MCF 10A (cell line): ENCODE measurements at places on chromosomes 4 and X. TPM values are rescaled to one million over a fixed set of nuclear protein-coding genes. Genes with fewer than 3 reads are reported as not detected.

DNA sequence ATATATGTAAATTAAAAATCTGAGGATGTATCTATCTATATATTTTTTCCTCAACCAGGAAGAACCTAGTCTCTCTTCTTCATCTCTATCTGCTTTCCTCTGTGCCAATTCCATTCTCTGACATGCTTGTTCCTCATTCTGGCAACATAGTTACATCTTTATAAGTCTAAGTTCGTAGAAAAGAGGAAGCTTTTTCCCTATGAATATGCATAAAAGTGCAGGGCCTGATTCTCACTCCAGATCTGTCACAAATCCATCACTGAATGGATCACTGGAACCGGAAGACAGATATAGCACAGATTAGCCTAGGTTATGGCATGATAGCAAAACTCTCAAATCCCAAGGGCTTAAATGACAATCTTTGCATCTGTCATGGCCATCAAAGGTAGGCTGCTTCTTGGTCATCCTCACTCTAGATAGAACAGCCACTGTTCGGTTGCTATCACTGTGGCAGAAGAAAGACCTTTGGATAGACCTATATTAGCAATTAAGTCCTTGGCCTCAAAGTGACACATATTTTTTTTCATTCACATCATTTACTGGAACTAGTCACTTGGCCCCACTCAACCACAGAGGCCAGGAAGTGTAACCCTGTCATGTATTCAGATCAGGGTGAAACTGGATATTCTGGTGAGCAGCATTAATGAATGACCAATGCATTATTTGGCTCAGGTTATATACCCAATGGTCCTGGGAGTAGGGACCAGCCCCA is 22.2 kb downstream of the DTHD1 start:
- no peak for DNase-seq
- H3K27me3 ChIP-seq: no peaks in the 10 kb centered on the region
- H3K27ac ChIP-seq: no peak overlapping the region
- H3K4me3 ChIP-seq: no peak overlapping the region

Gene OTUD6A
- not detected in 2 replicates for total RNA-seq

GRCh38 chr4:141121101-141121500 is 12.2 kb downstream of the RNF150 start:
- H3K4me1 ChIP-seq: no peaks in the 10 kb centered on the region
- no peak overlapping the region for H3K4me3 ChIP-seq
- H3K27ac ChIP-seq: no peak overlapping the region
- DNase-seq: no peak
- H3K36me3 ChIP-seq: no peaks in the 10 kb centered on the region
- no peaks in the 10 kb centered on the region for H3K27me3 ChIP-seq

DNA sequence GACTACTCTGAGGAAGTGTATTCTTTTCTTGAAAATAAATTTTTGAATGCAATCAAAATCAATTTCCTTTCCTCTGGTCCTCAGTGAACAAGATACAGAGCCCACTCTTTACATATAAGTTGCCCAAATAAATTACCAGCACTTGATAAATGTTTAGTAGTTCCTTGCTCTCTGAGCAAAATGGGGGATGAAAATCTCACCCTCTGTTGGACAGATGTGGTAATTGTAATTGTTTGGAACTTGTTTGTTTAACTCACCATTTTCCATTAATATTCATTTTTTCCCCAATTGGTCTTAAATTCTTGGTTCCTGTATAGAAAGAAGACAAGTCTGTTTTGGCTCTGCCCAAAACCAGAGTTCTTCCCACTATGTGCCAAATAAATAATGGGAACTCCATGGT is 146.3 kb downstream of the LDB2 start:
- no peaks in the 10 kb centered on the region for H3K36me3 ChIP-seq
- no peak overlapping the region for H3K27ac ChIP-seq
- H3K27me3 ChIP-seq: peaks cover 45% of the 10 kb centered on the region
- peak; percentile 17 for DNase-seq
- no peak overlapping the region for H3K4me3 ChIP-seq
- peaks cover 3% of the 10 kb centered on the region for H3K4me1 ChIP-seq

- no peaks in the 10 kb centered on the region for H3K27me3 ChIP-seq
- H3K27ac ChIP-seq: no peak overlapping the region
- no peak for DNase-seq
- H3K4me3 ChIP-seq: no peak overlapping the region
These were observed 247.4 kb upstream of the CTSO start for GRCh38 chr4:156201050-156201449.

DNA sequence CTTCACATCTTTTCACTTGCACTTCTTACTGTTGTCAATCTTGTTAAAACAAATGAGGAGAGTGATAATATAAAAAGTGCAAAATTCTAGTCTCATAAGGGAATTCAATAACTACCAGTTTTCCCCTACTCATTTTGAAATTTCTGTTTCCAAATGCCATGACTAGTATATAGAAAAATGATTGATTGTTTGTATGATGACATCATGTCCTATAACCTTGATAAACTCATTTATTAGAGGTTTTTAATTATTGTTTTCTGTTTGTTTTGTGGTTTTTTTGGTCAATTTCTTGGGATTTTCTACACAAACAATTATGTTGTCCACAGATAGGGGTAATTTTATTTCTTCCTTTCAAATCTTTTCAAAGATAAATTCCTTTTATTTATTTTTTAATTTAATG is 559.1 kb downstream of the TLL1 start:
- no peaks in the 10 kb centered on the region for H3K27me3 ChIP-seq
- H3K4me3 ChIP-seq: no peak overlapping the region
- peaks cover 11% of the 10 kb centered on the region for H3K4me1 ChIP-seq
- no peak overlapping the region for H3K27ac ChIP-seq
- H3K36me3 ChIP-seq: no peaks in the 10 kb centered on the region
